CD8-positive, alpha-beta memory T cell (primary cell): ENCODE measurements at places on chromosomes 2 and 18. TPM values are rescaled to one million over a fixed set of nuclear protein-coding genes. Genes with fewer than 3 reads are reported as not detected.

Gene PDE11A
- not detected for total RNA-seq

Gene TSGA10
- total RNA-seq, result 6.4 TPM

Gene SLC23A3
- 2.6 TPM for total RNA-seq

Gene VIT
- total RNA-seq, result not detected

Gene REG1B
- total RNA-seq, result not detected

Gene ARPC2
- total RNA-seq, result 600 TPM

Gene UCN
- 1.7 TPM for total RNA-seq

Gene WNT6
- total RNA-seq, result 0.27 TPM

Gene KIAA2012
- total RNA-seq, result not detected

Gene SDC1
- 0.27 TPM for total RNA-seq

Gene ELOA2
- total RNA-seq, result not detected

Gene PROC
- 0.13 TPM for total RNA-seq

Gene CROCC2
- total RNA-seq, result not detected

DNA sequence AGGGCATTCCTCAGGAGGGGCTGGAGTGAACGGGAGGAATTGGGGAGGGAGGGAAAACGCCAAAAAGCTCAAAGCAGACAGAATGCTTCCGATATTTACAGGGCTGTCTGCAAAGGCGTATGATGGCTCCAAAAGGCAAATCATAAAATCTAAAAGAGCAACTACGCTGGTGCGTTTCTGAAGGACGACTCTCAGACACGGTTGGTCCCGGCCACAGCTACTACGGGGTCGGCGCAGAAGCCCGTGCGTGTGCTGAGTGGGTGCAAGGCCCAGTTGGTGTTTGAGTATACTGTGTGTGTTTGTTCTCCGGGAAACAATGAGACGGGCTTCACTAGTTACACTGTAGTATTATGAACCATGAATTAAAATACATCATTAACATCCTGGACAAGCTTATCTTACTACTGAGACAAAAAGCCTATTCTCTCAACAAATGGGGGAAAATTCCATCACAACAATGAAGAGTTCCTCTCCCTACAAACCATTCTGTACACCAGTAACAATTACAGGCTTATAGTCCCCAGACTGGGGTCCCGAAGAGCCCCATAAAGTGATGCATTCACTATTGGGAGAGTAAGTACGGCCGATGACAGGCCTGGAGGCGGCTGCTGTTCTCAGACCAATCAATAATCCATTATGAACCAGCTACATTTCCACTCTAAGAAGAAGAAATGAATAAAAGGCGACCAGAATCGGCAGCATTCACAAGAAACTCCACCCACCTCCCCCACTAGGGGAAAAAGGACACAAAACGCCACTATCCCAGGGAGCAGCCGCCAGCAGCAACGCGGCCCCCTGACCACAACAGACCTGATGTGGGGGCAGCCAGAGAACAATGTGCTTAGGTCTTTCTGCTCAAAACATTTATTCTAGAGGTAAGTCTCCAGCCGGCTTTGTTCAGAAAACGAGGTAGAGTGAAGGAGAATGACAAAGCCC is 43.4 kb downstream of the ZNF516 start:
- H3K4me1 ChIP-seq, result peaks cover 15% of the 10 kb centered on the region
- no peak overlapping the region for H3K27ac ChIP-seq
- H3K27me3 ChIP-seq, result no peaks in the 10 kb centered on the region

DNA sequence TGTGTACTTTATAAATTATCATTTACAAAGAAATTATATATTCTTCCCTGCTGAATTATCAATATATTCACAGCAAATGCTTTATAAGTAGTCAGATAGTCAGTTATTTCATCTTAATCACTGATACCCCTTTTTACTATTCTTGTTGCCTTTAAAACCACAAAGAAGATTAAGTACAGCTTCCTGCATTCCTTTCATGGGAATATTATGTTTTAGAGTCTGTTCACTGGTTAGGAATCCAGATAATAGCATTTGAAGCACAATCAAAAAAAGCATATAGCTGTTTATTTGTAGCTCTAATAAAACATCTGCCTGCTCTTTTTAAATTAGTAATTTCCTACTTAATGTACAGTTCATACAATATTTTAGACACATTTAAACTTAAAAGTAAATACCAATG is 508.9 kb downstream of the FBXO15 start:
- H3K4me1 ChIP-seq, result no peaks in the 10 kb centered on the region
- DNase-seq, result no peak
- no peaks in the 10 kb centered on the region for H3K27me3 ChIP-seq
- no peak overlapping the region for H3K4me3 ChIP-seq
- H3K36me3 ChIP-seq, result no peaks in the 10 kb centered on the region

DNA sequence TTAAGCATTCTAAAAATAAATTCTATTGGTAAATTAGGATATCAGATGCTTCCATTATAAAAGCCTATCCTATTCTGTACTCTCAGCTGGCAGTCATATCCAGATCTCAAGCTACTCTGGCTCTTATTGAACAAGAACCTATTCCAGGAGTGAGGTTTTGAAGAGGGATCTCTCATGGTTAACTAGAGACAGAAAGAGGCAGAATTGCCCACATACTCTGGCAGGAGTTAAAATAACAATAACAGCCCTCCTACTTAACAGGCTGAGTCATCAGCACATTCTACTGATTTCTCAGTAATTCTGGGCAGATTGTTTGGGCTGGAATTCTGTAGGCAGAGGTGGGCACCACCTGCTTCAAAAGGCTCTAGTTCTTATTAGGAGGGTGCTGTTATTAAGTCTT is 142.0 kb upstream of the UNC80 start:
- no peak overlapping the region for H3K4me3 ChIP-seq
- H3K27ac ChIP-seq, result no peak overlapping the region
- no peaks in the 10 kb centered on the region for H3K27me3 ChIP-seq
- H3K4me1 ChIP-seq, result no peaks in the 10 kb centered on the region
- DNase-seq, result no peak

GRCh38 chr2:113233593-113234550 is 44.8 kb downstream of the PAX8 start:
- DNase-seq, result no peak
- H3K27ac ChIP-seq, result no peak overlapping the region
- H3K4me3 ChIP-seq, result no peak overlapping the region
- no peaks in the 10 kb centered on the region for H3K4me1 ChIP-seq

DNA sequence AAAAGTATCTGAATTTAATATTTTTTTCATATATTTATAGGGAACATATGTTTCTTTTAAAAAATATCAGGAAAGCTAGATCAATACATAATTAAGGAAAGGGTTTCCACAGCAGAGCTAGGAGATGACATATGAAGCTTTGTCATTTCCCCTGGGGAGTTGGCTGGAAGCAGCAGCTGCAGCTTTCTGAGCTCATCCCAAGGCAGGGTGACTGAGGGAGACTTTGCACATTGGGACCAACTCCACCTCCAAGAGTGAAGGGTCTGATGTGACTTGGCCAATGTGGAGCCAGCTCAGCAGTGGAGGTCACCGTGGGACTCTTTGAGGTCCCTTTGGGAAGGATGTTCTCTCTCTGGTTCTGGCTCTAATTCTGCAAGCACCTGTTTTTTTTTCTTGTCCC is 315.1 kb downstream of the RDH14 start:
- no peaks in the 10 kb centered on the region for H3K4me1 ChIP-seq
- no peaks in the 10 kb centered on the region for H3K27me3 ChIP-seq
- no peaks in the 10 kb centered on the region for H3K36me3 ChIP-seq
- H3K27ac ChIP-seq, result no peak overlapping the region
- no peak for DNase-seq

DNA sequence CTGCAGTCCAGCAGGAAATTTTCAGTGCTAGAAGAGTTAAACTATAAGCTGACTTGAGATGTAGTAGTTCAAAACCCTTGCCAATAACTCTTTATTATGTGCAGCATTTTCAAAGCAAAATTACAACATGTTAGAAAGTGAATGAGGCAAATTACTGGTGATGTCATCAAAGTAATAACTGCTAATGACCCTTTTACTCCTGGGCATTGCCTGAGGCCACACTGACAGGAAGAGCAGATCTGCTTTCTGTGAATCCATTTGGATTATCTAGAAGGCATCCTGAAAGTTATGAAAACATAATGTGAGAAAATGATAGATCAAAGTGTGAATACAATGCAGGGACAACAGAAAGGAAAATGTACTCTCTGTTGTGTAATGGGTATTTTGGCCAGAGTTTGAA is 139.6 kb upstream of the TRIB2 start:
- H3K36me3 ChIP-seq, result no peaks in the 10 kb centered on the region
- no peak overlapping the region for H3K27ac ChIP-seq
- H3K4me1 ChIP-seq, result no peaks in the 10 kb centered on the region
- H3K27me3 ChIP-seq, result no peaks in the 10 kb centered on the region

DNA sequence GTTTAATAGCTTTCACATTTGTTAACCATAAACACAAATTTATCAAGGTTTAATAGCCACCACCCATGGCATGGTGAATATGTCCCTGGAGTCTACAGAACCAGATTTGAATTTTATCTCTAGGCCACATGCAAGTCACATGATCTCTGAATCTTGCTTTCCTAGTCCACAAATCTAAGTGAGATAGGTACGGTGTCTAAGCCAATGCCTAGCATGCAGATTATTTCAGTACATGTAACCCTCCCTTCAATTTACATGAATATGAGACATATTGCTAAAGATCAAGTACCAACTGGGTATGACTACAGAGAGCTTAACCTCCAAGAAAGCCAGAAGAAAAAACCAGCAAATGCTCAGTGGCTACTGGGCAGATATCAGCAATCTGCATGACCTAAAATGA is 10.0 kb downstream of the ZNF24 start:
- no peak overlapping the region for H3K27ac ChIP-seq
- no peak overlapping the region for H3K4me3 ChIP-seq
- no peaks in the 10 kb centered on the region for H3K27me3 ChIP-seq
- H3K36me3 ChIP-seq, result peaks cover 50% of the 10 kb centered on the region
- no peak for DNase-seq

DNA sequence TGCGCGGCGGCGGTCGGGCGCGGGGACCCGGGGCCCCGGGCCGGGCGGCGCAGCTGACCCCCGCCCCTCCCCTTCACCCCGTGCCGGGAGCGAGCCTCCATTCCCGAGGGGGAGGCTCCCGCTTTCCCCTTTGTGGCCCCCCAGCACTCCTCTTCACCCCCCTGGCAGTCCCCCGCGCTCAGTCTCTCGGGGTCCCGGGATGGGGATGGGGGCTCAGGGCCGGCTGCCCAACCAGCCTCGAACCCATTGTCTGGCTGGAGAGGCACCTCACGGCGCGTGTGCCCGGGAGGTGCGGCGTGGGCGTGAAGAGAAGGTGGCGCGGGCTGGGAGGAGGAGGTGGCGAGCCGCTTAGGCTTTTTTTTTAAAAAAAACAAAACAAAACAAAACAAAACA is 748 bp downstream of the FMNL2 start:
- peaks cover 12% of the 10 kb centered on the region for H3K27me3 ChIP-seq
- no peak overlapping the region for H3K27ac ChIP-seq
- H3K4me1 ChIP-seq, result no peaks in the 10 kb centered on the region
- no peaks in the 10 kb centered on the region for H3K36me3 ChIP-seq
- no peak overlapping the region for H3K4me3 ChIP-seq

DNA sequence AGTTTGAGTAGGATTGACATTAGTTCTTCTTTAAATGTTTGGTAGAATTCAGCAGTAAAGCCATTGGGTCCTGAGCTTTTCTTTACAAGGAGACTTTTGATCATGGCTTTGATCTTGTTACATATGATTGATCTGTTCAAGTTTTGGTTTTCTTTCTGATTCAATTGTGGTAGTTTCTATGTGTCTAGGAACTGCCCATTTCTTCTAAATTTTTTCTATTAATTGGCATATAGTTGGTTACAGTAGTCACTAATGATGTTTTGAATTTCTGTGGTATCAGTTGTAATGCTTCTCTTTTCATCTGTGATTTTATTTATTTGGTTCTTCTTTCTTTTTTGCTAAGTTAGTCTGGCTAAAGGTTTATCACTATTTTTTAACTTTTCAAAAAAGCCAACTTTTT is 73.3 kb upstream of the DLGAP1 start:
- no peak for DNase-seq
- H3K4me1 ChIP-seq, result no peaks in the 10 kb centered on the region
- H3K27me3 ChIP-seq, result no peaks in the 10 kb centered on the region
- H3K27ac ChIP-seq, result no peak overlapping the region
- H3K36me3 ChIP-seq, result no peaks in the 10 kb centered on the region

- no peak overlapping the region for H3K4me3 ChIP-seq
- H3K36me3 ChIP-seq, result no peaks in the 10 kb centered on the region
- DNase-seq, result no peak
- no peaks in the 10 kb centered on the region for H3K27me3 ChIP-seq
Observed at GRCh38 chr18:37669991-37670534, 104.5 kb upstream of the CELF4 start.

DNA sequence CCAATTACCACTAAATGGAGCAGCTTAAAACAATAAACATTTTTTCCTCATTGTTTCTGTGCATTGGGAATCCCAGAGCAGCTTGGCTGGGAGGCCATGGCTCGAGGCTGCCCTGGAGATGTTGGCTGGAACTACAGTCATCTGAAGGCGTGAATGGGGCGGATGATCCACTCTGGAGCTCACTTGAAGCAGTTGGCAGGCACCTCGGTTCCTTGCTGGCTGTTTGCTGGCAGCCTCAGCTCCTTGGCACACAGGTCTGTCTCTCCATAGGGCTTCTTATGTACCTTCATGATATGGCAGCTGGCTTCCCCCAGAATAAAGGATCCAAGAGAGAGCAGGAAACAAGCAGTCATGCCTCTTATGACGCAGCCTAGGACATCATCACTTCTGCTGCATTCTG is 227.0 kb upstream of the COPS8 start:
- H3K4me3 ChIP-seq, result no peak overlapping the region
- DNase-seq, result no peak
- no peaks in the 10 kb centered on the region for H3K27me3 ChIP-seq
- H3K4me1 ChIP-seq, result no peaks in the 10 kb centered on the region
- H3K36me3 ChIP-seq, result no peaks in the 10 kb centered on the region

- H3K4me3 ChIP-seq, result no peak overlapping the region
- no peaks in the 10 kb centered on the region for H3K4me1 ChIP-seq
- no peaks in the 10 kb centered on the region for H3K36me3 ChIP-seq
- H3K27ac ChIP-seq, result no peak overlapping the region
- no peak for DNase-seq
- H3K27me3 ChIP-seq, result no peaks in the 10 kb centered on the region
Observed at GRCh38 chr2:51084750-51085149, 52.8 kb upstream of the NRXN1 start.

- H3K36me3 ChIP-seq, result no peaks in the 10 kb centered on the region
- no peak for DNase-seq
- H3K4me1 ChIP-seq, result no peaks in the 10 kb centered on the region
- no peak overlapping the region for H3K27ac ChIP-seq
- no peaks in the 10 kb centered on the region for H3K27me3 ChIP-seq
Observed at GRCh38 chr18:78422336-78422735, 557.3 kb upstream of the SALL3 start.

- H3K36me3 ChIP-seq, result peaks cover 30% of the 10 kb centered on the region
- H3K4me1 ChIP-seq, result no peaks in the 10 kb centered on the region
- H3K27me3 ChIP-seq, result no peaks in the 10 kb centered on the region
- no peak for DNase-seq
- no peak overlapping the region for H3K4me3 ChIP-seq
Observed at GRCh38 chr2:9497017-9497416, 22.7 kb downstream of the IAH1 start.

DNA sequence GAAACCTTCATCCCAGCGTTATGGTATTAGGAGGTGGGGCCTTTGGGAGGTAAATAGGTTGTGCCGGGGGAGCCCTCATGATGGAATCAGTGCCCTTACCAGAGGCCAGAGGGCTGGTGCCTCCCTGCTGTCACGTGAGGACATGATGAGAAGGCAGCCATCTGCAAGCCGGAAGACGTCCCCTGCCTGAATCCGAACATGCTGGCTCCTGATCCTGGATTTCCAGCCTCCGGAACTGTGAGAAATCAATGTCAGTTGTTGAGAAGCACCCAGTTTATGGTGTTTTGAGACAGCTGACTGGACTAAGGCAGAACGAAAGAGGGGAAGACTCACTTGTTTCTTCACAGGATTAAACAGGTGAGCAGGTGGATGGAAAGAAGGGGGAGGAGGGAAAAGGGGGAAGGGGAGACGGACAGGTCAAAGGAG is 13.0 kb upstream of the KLF11 start:
- H3K36me3 ChIP-seq, result no peaks in the 10 kb centered on the region
- H3K4me3 ChIP-seq, result no peak overlapping the region
- DNase-seq, result no peak
- peak overlapping the region; percentile 58 for H3K27ac ChIP-seq
